ENCODE measurements at places on chromosomes 2 and 18. TPM values are rescaled to one million over a fixed set of nuclear protein-coding genes. Genes with fewer than 3 reads are reported as not detected.

- H3K36me3 ChIP-seq: no peaks in the 10 kb centered on the region
- no peak overlapping the region for H3K4me3 ChIP-seq
- H3K4me1 ChIP-seq: peaks cover 13% of the 10 kb centered on the region
- no peak overlapping the region for H3K27ac ChIP-seq
- peaks cover 5% of the 10 kb centered on the region for H3K27me3 ChIP-seq
Measured at GRCh38 chr2:38394041-38394440, 17.0 kb upstream of the ATL2 start.

- H3K36me3 ChIP-seq: no peaks in the 10 kb centered on the region
- no peaks in the 10 kb centered on the region for H3K4me1 ChIP-seq
- no peak overlapping the region for H3K27ac ChIP-seq
- no peak overlapping the region for H3K4me3 ChIP-seq
- no peaks in the 10 kb centered on the region for H3K27me3 ChIP-seq
Measured at GRCh38 chr2:113148606-113149552, 21.5 kb downstream of the IL1RN start.

Gene CDK5R2
- total RNA-seq: not detected

Gene MAB21L4
- not detected for total RNA-seq

Gene LRRC30
- total RNA-seq: not detected

Gene SLC14A1
- 3.1 TPM for total RNA-seq

All from activated CD8-positive, alpha-beta T cell treated with anti-CD3 and anti-CD28 coated beads for 36 hours (primary cell).